ENCODE measurements at places on chromosomes 6 and 20.

GRCh38 chr6:169215201-169215681, 38.4 kb downstream of the THBS2 start:
- no peak for DNase-seq

DNA sequence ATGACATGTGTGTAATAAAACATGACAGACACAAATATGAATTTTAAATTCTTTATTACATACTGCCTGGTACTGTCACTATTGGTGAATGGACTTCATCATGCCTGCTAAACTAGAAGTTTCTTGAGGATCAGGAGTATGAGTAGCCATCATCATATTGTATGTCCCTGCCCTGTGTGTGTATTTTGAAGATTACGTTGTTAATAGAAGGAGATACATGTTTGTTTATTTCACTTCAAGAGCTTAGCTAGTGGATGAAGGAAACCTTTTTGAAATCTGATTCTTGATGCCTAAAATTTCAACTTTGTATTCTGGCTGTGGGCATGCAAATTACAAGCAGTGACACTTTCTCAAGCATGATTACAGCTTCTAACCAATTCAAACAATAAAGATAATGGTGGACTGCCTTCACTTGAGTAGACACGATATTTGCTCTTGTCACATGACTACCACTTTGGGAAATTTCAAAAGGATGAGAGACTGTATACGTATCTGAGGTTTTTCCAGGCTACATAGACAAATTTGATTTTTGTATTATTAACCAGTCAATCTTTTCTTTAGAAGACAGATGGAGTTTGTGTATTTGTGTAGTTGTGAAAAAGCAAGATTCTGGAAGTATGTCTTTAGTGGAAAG, 3.5 kb downstream of the TBPL1 start:
- DNase-seq = no peak

DNA sequence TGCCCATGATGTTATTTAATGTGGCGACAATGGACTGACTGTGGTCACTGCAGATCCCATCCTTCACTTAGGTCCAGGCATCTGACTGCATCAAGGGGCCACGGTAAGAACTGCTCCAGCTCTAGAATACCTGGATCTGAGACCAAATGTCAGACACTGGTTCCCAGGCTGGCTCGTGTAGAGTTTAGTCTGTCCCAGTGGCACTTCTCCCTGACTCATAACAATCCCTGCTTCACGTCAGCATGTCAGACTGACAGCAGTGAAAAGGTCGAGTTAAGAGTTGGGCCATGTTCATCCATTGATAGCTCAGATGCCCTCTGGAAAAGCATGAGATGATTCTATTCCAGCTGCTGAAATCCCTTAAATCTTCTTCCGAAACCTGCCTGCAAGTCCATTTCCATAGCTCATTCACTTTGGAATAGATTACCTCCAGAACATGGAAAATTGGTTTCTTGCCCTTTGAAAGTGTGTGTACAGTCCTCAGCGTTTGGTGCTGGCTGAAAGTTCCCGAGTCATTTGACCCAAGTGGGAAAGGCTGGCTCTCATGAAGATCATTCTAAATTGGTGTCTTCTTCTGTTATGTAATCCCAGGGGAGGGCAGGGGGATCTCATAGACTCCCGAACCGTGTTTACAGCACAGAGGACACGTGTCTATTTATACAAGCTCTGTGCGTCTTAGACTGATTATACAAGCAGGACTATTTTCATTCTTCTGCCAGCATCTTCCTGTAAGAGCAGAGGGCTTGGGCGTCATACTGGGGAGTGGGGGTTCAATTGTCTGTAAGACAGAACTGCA, 160.8 kb downstream of the ZDHHC14 start:
- no peak for DNase-seq

DNA sequence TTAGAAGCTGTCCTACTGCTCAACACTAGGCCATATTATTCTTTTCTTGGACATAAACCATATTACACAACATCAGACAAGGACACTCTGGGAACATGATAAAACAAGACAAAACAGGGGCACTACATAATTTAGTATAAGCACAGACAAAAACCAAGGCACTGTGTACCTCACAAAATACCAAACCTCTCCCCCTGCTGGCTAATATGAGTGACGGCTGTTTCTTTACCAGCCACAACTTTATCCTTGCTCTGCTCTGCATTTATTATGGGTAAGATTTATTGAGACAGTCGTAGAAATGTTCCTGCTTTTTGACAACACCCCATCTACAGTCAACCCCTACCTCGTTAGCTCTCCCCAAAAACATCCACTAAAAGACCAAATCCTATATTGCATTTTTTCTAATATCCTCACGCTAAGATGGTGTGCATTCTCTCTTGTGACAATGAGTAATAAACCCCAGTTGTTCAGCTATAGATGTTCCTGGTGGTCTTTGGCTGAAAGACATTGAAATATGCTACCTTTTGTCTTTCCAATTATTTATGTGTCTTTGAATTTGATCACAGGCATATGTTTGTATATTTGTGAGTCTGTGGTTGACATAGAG, 23.8 kb upstream of the POLR1H start:
- no peak for DNase-seq

GRCh38 chr20:50642288-50642803, 49.0 kb downstream of the RIPOR3 start:
- DNase-seq = no peak

- no peak for DNase-seq
Observed at GRCh38 chr20:51899674-51900073, 97.4 kb upstream of the SALL4 start.

GRCh38 chr6:86775893-86776292, 161.4 kb upstream of the HTR1E start:
- DNase-seq = no peak

GRCh38 chr20:47317127-47317895, 39.2 kb downstream of the ZMYND8 start:
- DNase-seq = peak; percentile 36

DNA sequence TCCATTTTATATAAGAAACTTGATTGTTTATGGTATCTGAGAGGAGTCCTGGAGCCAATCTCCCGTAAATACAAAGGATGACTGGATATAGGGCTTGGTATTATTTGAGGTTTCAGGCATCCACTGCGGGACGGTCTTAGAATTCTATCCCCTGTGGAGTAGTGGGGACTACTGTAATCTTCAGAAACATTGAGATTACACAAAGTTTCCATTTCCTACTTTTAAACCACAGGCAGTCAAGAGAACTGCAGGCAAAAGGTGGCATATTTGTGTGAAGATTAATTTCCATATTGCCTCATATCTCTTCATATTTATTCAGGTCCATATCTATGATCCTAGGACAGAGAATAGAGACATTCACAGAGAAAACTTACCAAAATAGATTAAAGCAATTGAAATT, 586.2 kb downstream of the PHF3 start:
- DNase-seq = no peak

GRCh38 chr20:13183005-13183404, 38.1 kb upstream of the ISM1 start:
- no peak for DNase-seq

DNA sequence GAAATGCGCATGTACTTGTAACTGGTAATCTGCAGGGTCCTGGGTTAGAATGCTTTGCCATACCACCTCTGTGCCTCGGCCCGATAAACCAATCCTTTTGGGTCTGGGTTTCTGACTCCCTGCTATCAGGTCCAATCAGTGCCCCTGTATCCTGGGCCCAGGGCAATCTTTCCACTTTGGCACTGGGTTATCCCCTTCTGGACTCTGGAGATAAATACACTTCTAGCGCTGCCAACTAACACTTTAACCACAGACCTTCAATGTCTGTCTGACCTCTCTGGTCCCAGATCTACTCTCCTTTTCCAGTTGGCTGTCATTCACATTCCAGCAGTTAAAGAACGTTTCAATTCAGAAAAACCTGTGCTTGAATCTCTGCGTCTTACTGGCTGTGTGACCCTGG, 55.3 kb downstream of the DNAAF9 start:
- no peak for DNase-seq

DNA sequence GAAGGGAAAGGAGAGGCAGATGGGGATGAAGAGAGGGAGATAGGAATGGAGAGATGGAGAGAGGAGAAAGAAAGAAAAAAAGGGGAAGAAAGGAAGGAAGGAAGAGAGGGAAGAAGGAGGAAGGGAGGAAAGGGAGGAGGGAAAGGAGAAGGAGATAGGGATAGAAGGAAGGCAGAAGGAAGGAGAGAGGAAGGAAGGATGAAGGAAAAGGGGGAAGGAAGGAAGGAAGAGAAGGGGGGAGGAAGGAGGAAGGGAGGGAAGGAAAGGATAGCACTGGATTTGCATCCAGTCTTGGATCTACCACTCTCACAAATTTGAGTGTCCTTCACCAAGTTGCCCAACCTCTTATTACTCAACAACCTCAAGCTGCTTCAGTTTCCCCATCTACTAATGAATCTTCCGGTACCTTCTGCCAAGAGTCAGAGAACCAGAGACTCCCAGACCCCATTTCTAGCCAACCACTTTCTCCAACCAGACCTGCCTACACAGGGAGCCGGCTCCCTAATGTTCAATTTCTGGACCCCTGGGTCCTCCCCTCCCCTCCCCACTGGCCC, 79.7 kb upstream of the FOXP4 start:
- DNase-seq = no peak

DNA sequence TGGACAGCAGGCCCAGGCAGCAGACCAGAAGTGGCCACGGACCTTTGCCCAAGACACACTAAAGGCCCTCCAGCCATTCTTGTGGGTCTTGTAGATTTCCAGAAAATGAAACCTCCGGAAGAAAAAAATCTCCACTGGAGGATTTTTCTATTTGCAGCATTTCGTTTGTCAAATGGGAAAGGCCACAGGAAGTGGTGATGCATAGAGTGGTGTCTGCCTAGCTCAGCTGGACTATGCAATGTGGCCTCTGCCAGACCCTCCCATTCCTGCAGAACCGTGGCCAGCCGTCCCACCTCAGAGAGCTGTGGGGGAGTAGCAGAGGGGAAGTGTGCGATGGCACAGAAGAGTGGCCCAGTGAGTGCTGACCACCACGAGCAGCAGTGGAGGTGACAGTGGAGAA, 24.0 kb upstream of the INSM1 start:
- DNase-seq = no peak

- no peak for DNase-seq
Observed at GRCh38 chr6:154613137-154613676, 102.7 kb upstream of the CNKSR3 start.
